ENCODE measurements at places on chromosomes 1 and 21.

DNA sequence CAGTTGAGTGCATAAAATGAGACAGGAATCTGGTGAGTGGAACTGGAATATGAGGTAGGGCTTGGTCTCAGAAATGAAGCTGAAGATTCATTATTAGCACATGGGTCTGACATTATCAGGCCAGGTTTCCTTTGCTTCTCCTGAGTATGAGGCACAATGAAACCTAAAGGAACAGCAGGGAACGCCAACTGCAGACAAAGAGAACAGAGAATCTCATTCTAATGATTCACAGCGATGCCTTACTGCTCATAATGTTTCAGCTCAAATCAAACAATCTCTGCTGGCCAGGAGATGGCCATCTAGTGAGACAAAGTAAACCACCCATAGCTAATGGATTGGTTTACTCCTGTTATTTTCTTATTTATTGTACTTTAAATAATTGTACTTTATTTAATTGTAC lies 133.5 kb downstream of the C1orf21 start:
- DNase-seq, result no peak

GRCh38 chr1:53371851-53372250 lies 44.0 kb upstream of the LRP8 start:
- no peak for DNase-seq

DNA sequence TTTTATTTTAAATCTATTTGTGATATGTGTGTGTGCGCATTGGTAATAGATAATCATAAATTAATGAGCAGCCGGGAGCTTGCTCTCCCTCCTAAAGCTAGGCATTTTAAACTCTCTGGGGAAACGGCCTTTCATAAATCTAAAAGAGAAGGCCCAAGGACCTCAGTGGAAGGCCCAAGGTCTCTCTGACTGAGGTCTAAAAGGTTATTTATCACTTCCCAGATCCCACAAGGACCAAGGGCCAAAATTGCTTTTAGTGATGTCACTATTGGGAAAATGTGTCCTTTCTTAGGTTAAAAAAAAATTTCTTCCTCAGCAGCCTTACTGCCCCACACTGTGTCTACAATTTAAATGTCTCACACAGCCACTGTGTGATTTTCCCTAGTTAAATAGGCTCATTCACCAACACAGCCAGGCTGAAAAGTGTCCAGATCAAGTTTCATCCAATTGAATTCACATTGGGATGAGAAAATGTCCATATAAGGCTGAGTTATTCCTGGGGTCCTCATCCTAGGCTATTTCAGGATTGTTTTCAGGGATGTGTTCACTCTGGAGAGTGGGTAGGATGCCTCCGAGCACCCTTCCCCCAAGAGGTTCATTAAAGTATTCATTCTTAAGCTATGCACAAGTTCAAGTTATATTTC lies 46.1 kb downstream of the SLC44A3 start:
- DNase-seq, result no peak

- no peak for DNase-seq
Observed at GRCh38 chr21:41616031-41616591, 108.2 kb upstream of the TMPRSS2 start.

GRCh38 chr1:156276966-156277381 lies 5.7 kb downstream of the SMG5 start:
- DNase-seq, result no peak

GRCh38 chr1:17013491-17014320 lies 2.0 kb upstream of the ATP13A2 start:
- DNase-seq, result no peak

DNA sequence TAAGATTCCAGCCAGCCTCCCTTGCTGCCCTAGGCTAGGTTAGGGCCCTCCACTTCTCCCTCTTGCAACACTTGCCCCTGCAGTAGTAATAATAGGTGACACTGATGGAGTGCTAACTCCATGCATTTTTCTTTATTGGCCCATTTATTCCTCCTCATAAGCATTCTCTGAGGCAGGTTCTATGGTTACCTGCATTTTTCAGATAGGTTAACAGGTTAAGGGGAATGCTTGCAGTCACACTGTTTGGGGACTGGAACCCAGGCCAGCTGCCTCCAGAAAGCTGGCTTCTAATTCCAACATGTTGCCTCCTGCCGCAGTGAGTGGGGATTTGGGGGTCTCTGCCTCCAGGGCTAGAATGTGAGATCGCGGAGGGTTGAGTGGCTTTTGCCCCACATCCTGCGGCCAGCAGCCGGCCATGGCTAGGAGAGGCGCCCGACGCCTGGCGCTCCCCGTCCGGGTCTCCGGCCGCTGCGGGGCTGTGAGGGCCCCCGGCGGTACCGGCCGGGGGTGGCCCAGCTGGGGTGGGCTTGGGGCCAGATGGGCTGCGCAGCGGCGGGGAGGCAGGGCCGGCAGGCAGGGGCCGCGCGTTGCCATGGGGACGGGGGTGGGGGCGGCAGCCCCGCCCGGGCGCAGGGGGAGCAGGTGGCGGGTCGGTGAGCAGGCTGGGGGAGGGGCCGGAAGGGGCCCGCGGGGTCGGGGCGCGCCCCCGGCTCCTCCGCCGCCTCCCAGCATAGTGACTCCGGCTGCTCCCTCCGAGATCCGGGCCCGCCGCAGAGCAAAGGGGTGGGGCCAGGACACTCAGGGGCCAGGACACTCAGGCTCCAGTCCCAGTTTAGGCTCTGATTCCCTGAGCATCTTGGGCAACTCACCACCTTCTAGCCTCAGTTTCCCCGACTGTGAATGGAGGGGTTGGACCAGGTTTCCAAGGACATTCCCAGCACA lies 68.4 kb upstream of the SSBP3 start:
- DNase-seq, result no peak

- DNase-seq, result no peak
Observed at GRCh38 chr1:199135901-199136300, 497.1 kb downstream of the PTPRC start.

DNA sequence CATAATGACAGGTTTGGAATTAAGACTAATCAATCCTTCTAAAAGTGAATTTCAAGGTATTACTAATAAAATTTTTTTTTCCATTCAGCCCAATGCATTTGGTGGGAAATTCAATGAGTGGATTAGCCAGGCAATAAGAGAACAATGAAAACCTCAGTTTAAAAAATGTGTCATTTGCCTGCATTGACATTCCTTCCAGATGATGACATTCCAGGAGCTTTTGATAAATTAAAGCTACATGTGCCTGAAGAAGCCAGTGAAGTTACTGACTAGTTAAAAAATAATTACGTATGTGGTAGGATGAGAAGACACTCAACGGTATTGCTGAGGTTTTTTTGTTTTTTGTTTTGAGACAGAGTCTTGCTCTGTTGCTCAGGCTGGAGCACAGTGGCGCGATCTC lies 37.9 kb upstream of the RC3H1 start:
- DNase-seq, result no peak

DNA sequence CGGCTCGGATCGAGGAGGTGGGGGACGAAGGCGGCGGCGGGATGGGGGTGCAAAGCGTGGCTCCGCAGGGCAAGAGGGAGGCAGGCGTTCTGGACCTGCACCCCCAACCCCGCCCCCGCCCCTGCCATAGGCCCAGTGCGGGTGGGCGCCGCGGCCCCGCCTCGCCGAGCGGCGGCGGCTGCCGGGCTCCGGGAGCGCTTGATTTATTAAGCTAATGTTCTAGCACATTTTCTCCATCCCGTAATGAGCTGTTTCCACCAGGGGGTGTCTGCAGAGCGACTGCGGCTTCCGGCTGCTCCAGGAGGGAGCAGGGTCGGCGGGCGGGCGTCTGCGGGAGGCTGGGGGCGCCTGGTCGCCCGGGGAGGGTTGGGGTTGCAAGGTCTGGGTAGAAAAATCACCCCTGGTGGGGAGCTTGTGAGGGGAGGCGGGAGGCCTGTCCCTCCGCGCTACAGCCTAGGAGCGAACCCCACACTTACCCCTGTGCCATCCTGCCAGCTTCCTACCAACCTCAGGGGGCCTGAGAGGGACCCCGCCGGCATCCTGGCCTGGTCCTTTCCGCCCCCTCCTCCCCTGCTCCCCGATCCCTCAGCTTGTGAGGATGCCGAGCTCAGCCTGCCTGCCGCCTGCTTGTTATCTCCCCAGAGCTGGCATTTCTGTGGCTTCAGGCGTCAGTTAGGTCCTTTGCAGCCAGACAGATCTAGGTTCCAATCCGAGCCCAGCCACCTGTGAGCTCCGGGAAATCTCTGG lies 48.5 kb upstream of the ACOT11 start:
- peak; percentile 24 for DNase-seq

DNA sequence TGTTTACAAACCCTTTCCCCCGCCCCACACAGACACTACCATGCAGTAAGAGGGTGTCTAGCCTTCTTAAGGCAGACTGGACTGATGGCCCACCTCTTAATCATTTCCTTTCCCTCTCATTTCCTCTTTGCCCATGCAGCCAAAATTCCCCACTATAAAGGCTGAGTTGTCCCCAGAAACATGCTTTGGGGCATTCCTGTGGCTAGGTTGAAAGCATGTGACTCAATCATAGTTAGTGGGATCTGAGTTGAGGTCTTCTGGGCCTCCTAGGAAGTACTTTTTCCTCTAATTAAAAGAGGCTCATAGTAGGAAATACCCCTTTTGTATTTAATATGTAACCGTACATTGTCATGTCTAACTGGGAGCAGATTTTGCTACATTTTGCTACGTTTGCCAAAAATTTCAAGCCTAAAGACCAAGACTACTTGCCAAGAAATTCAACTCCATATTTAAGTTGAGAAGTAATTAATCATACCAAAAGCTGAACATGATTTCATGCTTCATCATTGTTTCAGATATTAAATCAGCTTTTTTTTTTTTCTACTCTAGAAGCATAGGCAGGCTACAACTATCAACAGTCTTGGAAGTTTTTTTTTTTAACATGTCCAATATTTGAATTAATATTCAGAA lies 174.7 kb downstream of the ADGRL4 start:
- no peak for DNase-seq

DNA sequence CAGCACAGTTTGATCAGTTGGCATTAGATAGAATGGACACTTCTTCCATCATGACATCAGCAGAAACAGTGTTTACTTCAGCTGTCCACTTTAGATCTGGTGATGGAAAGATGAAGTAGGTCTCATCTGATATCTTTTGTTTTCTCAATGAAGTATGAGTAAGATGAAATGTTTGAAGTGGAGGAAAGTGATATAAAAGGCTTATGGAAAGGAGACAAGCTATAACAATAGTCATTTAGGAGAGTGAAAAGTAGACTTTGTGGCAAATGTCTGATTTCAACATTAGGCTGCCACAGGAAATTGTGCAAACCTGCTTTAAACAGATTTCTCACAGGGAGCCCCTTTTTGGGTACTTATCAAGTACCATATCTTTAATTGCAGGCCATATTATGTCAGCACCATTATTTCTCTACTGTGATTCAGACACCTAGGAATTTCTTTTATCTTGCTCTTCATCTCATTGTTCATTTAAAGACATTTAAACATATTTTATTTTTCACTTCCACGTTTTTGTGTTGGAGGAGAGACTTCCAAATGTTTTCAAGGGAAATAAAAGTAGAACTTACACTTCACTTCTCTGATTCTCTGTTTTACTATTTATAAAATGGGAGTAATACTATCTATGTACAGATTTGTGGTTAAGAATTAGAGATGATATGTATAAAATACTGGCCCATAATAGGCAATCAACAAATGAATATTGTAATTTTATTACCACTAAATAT lies 18.1 kb downstream of the PDC start:
- DNase-seq, result no peak

GRCh38 chr21:41066086-41066938 lies 101.6 kb upstream of the BACE2 start:
- no peak for DNase-seq

- DNase-seq, result no peak
Observed at GRCh38 chr1:120133228-120133927, 42.9 kb downstream of the SEC22B start.

GRCh38 chr1:115373305-115373704 lies 35.3 kb upstream of the NGF start:
- no peak for DNase-seq

- no peak for DNase-seq
Observed at GRCh38 chr1:213723187-213723586, 264.6 kb upstream of the PROX1 start.

GRCh38 chr1:86419277-86419903 lies 4.6 kb upstream of the CLCA2 start:
- DNase-seq, result peak; percentile 28

- no peak for DNase-seq
Observed at GRCh38 chr1:85135392-85135798, 65.4 kb downstream of the SYDE2 start.
